Spinal cord (tissue), 10 donors: ENCODE measurements at places on chromosomes 1 and 21. TPM values are rescaled to one million over a fixed set of nuclear protein-coding genes. Genes with fewer than 3 reads are reported as not detected.

DNA sequence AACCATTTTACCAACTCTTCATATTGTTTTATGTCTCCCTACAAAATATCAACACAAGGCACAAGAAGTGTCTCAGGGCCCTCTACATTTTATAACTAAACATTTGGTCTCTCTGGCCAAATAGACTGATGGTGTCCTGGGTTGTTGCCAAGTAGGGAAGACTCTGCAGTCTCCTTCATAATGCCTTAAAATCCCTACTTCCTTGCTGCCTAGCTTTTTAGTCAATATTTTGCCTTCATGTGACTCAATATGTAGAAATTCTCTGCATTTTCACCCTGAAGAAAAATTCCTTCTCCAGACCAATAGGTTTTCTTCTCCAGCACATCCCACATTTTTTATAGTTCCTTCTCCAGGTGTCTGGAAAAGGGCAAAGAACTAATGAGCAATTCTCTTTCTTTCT is 72.6 kb upstream of the IPO9 start:
- no peak overlapping the region for H3K27ac ChIP-seq
- H3K4me1 ChIP-seq, result peaks cover 6% of the 10 kb centered on the region
- no peak for DNase-seq
- no peaks in the 10 kb centered on the region for H3K27me3 ChIP-seq

DNA sequence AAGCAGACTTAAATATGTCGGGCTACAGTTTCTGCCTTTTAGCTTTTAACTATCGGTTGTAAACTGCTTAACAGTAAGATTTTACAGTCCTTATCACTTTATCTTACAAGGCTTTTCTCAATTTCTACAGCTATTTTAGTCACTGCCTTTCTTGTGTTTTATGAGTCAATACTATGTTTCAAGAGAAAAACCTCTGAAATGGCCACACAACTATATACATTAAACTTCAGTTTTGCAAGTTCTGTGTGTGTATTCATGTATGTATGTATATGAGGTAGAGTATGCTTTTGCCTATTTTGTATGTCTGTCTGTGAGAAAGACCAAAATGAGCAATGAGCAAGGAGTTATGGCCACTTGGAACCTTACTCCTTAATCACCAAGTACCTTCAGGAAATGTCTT is 169.8 kb downstream of the SYT2 start:
- no peaks in the 10 kb centered on the region for H3K4me1 ChIP-seq
- H3K4me3 ChIP-seq, result peak overlapping the region; percentile 45
- peak overlapping the region; percentile 81 for H3K27ac ChIP-seq
- H3K36me3 ChIP-seq, result no peaks in the 10 kb centered on the region
- H3K27me3 ChIP-seq, result no peaks in the 10 kb centered on the region

- no peaks in the 10 kb centered on the region for H3K27me3 ChIP-seq
- no peak for DNase-seq
- no peak overlapping the region for H3K27ac ChIP-seq
- no peaks in the 10 kb centered on the region for H3K36me3 ChIP-seq
- no peak overlapping the region for H3K4me3 ChIP-seq
- peaks cover 6% of the 10 kb centered on the region for H3K4me1 ChIP-seq
Measured at GRCh38 chr1:113058941-113059706, 13.9 kb upstream of the LRIG2 start.

DNA sequence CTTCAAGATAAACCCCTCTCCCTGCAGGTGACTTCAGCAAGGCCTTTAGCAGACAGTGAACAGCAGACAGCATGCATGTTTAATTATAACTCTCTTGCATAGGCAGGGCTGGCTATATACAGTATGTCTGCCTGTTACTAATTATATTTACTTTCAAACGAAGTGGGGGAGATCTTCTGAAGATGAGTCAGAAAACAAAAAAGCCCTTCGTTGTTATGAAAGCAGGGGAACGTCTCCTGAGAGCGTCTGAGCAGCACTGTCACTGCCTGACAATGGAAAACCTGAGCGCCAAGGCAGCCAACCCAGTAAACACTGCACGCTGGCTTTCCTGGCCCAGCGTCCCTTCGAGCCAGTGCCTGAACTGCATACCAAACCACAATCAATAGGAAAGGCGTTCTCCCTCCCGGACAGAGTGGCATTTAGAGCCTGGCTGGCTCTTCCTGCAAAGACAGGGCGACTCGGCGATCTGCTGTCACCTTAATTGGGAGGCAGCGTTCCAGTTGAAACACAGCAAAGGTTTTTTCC is 54.1 kb downstream of the TOMM20 start:
- H3K4me3 ChIP-seq, result no peak overlapping the region
- peaks cover 44% of the 10 kb centered on the region for H3K4me1 ChIP-seq

The ADORA1 gene
- total RNA-seq, result 11.7 TPM

DNA sequence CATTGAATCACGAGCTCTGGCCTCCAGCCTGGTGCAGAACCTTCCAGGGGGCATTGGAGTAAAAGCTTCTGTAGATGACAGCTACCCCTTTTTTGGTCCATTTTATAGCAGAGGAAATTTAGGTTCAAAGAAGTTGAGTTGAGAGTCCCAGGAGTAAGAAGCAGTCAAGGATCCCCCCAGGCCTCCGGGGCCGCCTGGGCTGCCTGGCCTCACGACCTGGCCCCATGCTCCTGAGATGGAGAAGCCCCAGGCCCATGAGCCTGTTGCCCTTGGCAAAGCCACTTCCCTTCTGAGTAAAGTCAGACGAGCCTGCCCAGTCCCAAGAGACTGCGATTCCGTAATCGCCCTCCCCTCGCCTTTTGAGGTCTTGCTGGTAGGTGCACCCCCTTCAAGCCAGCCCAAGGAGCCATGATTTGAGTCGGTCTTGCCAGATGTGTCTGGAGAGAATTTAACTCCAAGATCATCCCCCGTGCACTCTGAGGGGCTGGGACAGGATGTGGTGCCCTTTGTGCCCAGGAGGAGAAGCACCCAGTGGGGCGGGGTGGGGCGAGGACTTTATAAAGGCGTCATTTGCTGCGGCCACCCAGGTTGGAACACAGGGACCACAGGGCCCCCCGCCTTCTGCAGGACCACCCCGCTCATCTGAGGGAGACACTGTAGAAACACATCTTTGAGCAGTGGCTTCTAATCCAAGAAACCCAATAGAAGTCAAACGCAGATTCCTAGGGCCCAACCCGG is 30.1 kb downstream of the PDE9A start:
- peaks cover 73% of the 10 kb centered on the region for H3K36me3 ChIP-seq
- DNase-seq, result no peak
- peaks cover 34% of the 10 kb centered on the region for H3K4me1 ChIP-seq
- H3K4me3 ChIP-seq, result no peak overlapping the region
- H3K27me3 ChIP-seq, result no peaks in the 10 kb centered on the region

The OR6N1 gene
- total RNA-seq, result not detected

- peak overlapping the region; percentile 99 for H3K27ac ChIP-seq
- H3K4me3 ChIP-seq, result peak overlapping the region; percentile 93
- DNase-seq, result no peak
- H3K36me3 ChIP-seq, result peaks cover 7% of the 10 kb centered on the region
- H3K4me1 ChIP-seq, result peaks cover 19% of the 10 kb centered on the region
Measured at GRCh38 chr1:180501865-180502360, 464 bp downstream of the ACBD6 start.

DNA sequence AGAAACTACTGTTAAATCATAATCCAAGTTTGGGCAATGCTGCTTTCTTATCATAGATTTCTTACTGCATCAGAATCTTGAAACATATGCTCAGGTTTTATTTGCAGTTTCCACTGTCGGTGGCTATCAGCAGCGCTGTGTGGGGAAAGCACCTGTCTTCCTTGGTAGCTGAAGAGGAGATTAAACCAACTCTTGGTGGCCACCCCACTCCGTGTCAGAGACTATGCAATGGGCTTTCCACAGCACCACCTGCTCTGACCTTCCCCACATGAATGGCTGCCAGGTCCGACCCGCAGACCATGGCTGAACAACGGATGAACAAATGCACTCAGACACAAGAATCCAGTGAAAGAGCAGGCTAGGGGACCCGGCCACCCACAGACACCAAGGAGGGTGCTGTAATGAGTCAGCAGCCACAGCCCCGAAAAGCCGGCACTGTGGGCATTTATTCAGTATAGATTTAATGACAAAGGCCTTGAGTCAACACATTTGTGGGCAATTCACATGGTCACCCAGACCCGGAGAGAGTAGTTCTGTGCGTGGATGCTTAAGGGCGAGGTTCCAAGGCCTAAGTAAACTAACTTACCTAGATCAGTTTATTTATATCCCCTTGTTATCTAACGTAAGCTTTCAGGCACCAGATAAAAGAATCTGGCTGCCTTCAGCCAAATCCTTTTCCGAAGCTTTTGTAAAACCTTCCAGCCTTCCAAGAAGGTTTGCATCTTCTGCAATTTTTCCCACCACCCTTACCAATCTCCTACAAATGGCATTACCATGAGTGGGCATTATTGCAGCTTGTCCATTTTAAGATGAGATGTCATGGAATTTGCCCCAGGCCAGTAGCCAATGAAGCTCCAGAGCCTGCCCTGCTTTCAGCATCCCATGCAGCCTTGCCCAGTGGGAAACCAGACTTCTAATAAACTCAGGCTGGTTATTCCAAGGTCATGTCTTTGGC is 82.7 kb downstream of the HLCS start:
- H3K4me3 ChIP-seq, result no peak overlapping the region
- no peak overlapping the region for H3K27ac ChIP-seq
- no peak for DNase-seq
- peaks cover 3% of the 10 kb centered on the region for H3K36me3 ChIP-seq
- no peaks in the 10 kb centered on the region for H3K4me1 ChIP-seq

The RPS6KC1 gene
- total RNA-seq, result 66.9 TPM

- no peaks in the 10 kb centered on the region for H3K4me1 ChIP-seq
- H3K4me3 ChIP-seq, result no peak overlapping the region
Measured at GRCh38 chr1:111422546-111423391, 4.8 kb downstream of the OVGP1 start.

The STIL gene
- 10.7 TPM for total RNA-seq

- no peak overlapping the region for H3K27ac ChIP-seq
- no peaks in the 10 kb centered on the region for H3K27me3 ChIP-seq
Measured at GRCh38 chr21:38014298-38014697, 98.0 kb upstream of the KCNJ6 start.

DNA sequence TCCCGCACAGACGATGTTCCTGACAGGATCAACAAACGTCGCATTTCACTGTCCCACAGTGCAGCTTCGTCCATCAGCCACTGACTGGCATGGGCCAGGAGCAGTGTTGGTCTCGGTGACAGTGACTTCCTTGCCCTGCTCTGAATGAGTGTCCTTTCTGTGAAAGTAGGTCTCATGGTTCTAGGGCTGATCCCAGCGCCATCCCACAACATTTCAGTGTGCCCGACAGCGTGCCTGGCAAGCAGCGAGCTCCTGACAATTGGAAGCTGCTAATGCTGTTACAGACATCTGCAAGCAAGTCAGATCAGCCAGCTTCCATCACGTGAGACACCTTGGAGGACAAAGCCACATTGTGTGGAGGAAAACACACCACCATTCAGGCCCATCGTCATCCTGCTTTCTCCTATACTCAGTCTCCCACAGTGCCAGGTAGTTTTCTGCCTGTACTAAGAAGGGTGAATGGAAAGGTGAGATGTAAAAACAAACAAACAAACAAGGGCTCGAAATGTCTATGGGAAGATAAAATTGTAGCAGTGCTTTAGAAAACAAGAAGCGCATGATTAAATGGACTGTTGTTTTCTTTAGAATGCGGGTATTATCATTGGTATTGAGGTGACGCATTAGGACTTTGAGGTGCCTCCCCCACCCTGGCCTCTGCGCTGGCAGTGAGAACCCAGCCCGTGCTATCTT is 21.9 kb downstream of the ERRFI1 start:
- DNase-seq, result peak; percentile 75
- H3K4me3 ChIP-seq, result no peak overlapping the region
- no peaks in the 10 kb centered on the region for H3K27me3 ChIP-seq
- H3K36me3 ChIP-seq, result peaks cover 2% of the 10 kb centered on the region
- H3K4me1 ChIP-seq, result peaks cover 17% of the 10 kb centered on the region

The CROCC gene
- 35.4 TPM for total RNA-seq

DNA sequence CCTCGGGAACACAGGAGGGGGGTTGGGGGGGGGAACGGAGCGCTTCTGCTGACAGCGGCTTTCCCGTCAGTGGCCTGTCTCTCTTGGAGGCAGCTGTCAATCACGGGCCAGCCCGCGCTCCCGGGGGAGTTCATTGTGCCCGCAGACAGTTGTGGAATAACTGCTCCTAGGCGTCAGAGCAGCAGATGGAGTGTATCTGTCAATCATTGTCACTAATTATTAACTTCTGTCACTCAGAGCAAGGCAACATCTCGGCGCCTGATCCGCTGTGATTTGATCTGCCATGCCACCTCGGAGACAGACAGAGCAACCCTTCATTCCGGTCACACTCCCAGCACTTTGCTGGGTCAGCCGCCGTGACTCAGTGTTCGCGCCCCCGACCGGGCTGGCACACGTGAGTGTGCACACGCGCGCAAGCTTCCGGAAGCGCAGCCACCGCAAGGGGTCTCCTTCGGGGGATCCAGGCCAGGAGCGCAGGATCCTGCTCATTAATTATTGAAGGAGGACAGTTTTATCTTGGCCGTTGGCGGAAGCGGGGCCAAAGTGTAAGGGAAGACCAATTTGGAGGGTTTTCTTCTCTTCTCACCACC is 75.8 kb downstream of the RRAGC start:
- H3K4me3 ChIP-seq, result no peak overlapping the region
- H3K4me1 ChIP-seq, result peaks cover 7% of the 10 kb centered on the region
- peaks cover 45% of the 10 kb centered on the region for H3K27me3 ChIP-seq
- no peak for DNase-seq

DNA sequence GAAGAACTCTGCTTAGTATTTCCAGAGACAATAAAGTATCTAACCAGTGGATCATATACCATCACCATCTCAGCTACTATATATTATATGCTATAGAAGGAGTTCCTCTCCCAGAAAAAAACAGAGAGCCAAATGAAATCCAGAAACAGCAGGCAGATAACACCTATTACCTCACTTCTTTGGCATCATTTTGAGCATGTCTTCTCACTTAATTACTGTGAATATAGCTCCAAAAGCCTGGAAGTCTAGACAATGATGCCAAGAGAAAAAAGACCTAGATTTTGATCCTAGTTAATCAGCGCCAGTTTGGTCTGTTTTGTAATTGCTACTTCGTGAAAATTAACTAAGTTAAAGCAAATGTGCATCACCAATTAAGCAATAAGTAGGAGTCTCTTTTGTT is 131.3 kb downstream of the EIF4G3 start:
- H3K36me3 ChIP-seq, result no peaks in the 10 kb centered on the region
- no peak overlapping the region for H3K4me3 ChIP-seq
- DNase-seq, result peak; percentile 47
- H3K4me1 ChIP-seq, result no peaks in the 10 kb centered on the region
